ENCODE measurements at places on chromosomes 5 and 9.

DNA sequence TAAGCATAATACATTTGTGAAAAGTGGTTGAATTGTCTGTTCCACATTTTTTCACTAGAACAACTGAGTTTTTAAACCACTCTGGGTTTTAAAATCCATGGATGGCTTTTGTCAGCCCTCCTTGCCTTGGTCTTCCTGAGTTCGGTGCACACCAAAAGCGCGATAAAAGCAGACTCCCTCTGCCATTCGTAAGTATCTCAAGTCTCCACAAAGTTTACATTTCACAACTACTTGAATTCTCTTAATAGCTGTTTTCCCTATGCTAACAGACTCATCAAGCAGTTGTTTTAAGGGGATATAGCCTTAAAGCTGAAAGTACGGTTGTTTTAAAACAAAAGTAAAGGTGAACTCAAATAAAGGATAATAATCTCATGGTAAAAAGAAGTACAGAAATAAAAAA, 52.9 kb downstream of the GLIS3 start:
- no peak for DNase-seq

- no peak for DNase-seq
Measured at GRCh38 chr5:124732428-124733328, 13.8 kb downstream of the ZNF608 start.

- no peak for DNase-seq
Measured at GRCh38 chr9:118701985-118702384, 667.2 kb downstream of the BRINP1 start.

DNA sequence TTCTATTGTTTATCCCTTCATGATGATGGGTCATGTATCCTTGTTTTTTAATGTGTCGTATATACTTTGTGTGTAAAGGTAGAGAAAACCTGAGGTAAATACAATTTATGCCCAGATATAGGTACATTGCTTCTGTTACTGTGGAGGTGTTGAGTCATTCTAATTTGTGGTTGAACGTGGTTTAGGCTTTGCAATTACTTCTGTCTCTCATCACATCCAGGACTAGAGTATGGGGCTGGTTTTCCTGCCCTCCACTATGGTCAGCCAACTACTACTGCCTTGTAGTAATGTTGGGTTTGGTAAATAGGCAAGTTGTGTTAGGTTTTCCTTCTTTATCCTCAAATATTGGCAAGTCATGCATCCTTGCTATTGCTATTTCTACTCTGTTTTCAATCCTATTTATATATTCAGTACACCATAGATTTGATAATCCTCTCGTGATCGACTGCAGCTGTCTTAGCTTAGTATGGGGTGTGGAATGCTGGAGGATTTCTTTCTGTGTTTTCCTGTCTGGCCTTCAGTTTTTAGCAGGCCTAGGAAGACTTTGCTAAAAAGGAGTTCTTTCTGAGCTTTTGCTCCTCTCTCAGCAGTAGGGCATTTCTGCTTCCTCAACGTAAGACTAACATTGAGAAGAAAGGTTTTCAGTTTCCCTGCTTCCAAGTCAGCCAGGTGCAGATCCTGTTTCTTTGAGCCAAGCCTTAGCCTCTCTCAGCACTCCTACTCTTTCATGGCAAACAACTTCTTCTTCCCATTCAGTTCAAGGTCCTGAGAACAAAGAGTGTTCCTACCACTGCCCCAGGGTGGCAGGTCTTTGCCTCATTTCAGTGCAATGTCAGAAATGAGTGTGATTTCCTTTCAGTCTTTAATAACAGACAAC, 844.4 kb upstream of the CDH18 start:
- no peak for DNase-seq

- no peak for DNase-seq
Measured at GRCh38 chr5:107263387-107264018, 407.2 kb downstream of the EFNA5 start.

DNA sequence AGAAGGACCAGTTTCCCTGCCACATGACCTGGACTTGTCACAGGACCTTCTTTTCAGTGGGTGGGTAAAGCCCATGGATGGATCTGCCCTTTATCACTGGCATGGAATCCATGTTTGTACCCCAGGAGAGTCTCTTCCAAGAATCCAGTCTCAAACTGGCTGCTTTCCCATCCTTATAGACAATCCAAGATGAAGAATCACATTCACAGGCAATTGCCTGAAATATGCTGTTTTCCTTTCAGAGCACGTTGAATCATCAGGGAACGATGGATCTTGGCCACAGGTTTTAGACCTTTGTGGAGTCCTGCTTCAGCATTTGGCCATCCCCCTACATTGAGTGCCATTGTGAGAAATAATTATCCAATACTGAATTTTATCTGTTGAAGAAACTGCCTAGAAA, 319.8 kb downstream of the ASTN2 start:
- no peak for DNase-seq
